ENCODE measurements at places on chromosomes 3 and 15.

DNA sequence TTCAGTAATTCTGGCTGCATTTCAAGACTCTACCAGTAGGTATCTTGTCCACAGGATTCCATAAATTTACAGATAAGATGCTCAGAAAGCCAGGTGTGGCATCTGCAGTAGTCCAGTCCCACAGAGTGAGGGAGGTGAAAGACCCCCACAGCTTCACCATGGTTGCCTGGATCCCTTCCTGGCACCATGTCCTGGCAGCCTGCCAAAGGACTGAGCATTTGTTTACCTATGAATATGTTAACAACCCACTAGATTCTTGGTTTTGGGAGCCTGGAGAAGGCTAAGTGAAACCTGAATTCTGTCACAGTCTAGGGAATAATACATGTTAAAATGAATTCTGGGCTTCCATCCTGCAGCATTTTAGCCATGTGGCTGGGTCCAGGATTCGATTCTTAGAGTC is 14.9 kb downstream of the CHST2 start:
- no peak for DNase-seq

DNA sequence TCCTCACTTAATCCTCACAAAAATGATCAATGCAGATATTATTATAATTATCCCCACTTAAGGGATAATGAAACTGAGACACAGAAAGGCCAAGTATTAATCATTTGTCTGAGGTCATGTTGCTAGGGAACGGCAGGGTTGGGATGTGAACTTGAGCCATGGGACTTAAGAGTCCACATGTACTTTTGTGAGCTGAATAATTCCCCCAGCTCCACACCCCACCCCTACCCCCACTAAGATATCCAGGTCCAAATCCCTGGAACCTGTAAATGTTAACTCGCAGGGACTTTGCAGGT is 290.5 kb upstream of the GADL1 start:
- DNase-seq = no peak

DNA sequence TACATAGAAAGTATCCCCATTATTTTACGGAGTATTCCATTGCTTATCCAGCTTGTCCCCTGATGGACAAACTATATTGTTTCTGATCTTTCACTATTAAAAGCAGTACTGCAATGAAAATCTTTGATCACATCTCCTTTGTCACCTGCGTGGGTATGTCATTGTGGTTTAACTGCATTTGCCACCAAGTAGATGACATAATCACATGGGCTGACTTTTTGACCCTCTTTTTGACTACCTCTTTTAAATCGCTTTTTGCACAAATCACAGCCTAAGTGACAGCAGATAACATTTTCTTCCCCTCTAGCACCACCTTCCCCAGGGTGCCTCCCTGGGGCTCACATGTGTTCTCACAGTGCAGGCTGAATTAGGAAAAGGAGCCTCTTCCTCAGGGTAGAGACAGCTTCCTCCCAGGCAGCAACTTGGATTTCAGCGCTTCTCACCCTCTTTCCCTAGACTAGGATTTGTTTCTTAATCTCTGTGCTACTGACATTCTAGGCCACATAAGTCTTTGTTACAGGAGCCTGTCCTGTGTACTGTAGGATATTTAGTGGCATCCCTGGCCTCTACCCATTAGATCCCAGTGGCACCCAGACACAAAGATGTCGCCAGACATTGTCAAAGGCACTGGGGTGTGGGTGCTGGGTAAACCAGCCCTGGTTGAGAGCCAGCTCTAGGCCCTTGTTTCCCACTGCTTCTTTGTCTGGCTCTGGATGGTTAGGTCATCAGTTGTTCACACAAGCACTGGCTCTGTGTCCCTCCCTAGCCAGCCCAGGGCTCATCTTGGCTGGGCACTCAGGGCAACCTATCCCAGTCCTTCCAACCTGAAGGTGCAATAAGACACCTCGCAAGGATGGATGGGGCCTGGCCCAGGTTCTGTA is 1.3 kb upstream of the RBP1 start:
- no peak for DNase-seq

GRCh38 chr15:42108189-42108588 is 13.8 kb upstream of the PLA2G4D start:
- DNase-seq = no peak

GRCh38 chr3:48598323-48599076 is 3.4 kb upstream of the COL7A1 start:
- no peak for DNase-seq

GRCh38 chr3:42702982-42703694 is 540 bp upstream of the HHATL start:
- no peak for DNase-seq

GRCh38 chr3:114122027-114122709 is 56.7 kb downstream of the DRD3 start:
- no peak for DNase-seq

GRCh38 chr3:183911763-183912506 is 27.3 kb upstream of the PARL start:
- no peak for DNase-seq

DNA sequence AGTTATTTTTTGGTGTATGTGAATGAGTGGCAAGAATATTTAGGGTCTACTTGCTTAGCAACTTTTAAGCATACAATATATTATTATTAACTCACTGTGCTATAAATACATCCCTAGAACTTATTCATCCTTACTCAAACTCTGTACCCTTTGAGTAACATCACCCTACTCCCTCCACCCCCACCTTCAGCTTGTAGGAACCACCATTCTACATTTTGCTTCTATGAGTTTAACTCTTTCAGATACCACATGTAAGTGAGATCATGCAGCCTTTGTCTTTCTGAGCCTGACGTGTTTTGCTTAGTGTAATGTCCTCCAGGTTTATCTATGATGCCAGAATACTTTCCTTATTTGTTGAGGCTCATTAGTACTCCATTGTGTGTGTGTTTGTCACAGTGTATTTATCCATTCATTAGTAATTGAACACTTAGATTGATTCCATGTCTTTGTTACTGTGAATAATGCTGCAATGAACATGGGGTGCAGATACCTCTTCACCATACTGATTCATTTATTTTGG is 526.9 kb downstream of the PYDC2 start:
- no peak for DNase-seq
